Keratinocyte (primary cell): ENCODE measurements at places on chromosomes 7 and 10.

GRCh38 chr7:94420328-94420727 is 25.6 kb downstream of the COL1A2 start:
- DNase-seq, result no peak

DNA sequence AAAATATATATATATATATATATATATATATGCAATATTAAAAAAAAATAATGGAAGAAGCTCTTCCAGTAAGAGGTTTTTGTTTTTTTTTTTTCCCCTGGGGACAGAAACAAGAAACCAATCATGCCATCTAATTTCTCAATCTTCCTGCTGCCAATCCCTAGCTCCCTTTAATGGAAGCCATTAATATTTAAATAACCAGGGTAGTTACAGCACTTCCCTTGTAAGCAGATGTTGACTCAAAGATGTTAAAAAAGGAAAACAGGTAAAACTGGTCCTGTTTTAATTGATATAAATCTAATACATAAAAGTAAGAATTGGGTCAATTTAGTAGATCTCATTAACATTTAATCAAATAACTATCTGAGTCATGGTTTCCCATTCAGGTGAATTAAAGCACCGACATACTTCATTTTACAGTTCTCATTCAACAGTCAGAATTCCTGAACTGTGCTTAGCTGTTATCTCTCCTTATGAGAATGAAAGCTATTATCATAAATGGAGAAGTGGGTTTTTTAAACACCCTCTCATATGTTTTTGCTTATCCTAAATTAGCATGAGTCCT is 22.6 kb downstream of the CPVL start:
- DNase-seq, result no peak

- no peak for DNase-seq
Measured at GRCh38 chr10:63522277-63522687, 1.1 kb downstream of the REEP3 start.

- DNase-seq, result no peak
Measured at GRCh38 chr7:112997831-112998230, 88.8 kb downstream of the GPR85 start.

DNA sequence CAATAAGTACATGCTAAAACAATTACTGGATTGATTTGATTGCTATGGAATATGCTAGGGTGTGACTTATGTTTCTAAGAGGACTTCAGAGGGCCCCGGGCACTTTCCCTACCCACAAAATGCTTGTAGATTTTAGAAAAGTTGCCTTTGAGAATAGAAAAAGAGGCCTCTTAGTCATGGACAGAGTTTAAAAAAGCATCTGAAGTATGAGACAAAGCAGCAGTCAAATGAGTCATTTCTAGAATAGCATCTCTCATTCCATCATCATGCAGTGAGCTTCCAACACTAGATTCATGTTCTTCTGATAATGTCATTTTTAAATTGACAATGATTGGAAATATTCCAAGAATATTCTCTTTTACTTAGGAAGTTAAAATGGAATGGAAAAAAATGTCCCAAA is 675.1 kb upstream of the PCDH15 start:
- no peak for DNase-seq

DNA sequence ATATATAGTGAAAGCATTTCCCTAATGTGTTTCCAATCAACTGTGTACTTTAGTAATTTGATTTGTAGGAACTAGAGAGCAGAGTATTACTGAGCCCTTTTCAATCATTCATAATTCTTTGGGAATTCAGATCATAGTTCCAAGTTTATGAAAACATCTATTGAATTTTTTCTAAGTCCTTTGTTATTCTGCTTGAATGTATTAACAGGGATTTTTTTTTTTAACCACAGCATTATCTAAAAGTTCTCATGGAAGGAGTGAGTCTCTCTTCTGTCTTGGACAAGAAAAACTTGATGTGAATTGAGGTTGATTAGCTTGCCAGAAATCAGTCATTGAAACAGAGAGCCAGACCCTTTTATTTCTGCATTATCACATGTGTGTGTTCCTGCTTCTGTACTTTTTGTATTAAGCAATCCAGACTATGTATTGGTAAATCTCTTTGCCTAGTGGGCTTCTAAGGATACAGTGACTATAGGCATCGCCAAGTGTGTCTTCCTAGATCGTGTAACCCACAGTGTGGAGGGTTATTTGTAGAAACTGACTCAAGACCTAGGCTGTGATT is 59.9 kb downstream of the BMPER start:
- no peak for DNase-seq

DNA sequence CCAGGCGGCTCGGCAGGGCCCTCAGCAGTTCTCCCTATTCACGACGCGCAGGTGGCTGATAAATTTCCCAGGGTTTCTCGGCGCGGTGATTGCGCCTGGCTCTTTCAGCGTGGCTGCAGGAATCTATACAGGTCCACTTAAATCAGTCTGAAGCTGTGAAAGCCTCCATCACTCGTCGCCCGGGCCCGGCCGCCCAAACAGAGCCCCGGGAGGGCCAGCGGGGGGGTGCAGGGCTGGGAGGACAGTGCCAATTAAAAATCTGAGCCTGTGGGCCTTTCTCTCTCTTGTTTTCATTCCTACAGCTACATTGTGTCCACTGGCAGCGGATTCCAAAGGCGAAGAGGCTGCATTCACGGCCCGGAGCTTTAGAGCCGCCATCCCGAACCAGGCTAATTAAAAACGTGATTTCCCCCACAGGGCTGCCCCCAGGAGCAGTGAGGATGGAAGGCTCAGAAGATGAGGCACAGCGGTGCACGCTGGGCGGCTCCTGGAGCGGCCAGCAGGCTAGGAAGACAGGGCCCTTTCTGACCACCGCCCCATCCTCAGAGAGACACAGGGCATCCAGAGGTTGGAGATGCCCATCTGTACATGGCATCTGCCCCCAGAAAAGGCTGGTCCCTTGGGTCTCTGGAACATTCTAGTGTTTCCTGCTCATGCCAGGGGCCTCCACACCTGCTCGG is 100.7 kb downstream of the FAM53B start:
- DNase-seq, result no peak

DNA sequence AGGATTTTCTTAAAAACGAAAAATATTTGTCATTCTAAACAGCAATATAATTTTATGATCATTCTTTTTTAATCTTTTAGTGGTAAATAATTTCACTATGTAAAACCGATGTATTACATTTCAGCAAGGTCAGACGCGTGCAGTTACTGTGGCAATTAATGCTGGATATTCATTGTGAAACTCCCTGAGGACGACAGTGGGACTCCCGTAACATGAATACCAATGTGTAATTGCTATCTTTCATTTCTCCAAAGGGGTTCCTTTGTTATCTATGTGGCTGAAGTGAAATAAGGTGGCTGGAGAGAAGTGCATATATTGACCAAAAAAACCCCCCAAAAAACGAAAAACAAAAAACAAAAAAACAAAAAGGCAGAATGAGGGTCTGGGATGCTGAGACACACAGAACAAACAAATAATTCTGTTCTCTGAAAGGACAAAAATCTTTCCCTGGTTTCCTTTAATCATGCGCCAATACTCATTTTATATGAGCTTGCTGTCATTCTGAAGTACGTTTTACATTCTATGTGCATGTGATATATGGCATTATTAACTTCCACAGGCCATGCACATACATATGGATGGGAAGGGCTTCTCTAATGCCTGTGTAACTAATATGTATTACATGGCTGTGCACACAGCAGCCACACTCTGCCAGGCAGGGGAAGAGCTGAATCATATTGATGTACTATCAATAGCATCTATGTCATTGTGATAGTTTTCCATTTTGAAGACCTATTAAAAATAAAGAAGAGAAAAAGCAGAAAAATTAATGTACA is 161.4 kb downstream of the RAPGEF5 start:
- DNase-seq, result no peak

DNA sequence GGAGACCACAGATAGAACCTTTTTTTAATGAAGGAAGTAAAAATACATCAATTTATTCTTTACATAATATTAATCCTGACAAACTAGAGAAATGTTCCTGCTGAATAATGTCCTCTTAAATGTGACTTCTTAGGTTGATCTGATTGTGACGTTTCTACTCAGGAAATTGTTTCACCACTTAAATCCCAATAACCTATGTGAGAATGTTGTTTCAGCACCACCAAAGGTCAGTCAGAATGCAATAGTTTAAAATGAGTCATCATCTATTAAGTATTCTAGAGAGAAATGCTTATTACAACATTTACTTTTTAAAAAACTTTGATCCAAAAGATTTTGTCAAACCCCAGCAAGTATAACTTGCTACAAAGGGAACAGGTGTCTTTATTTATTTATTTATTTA is 155.4 kb upstream of the CACNA2D1 start:
- no peak for DNase-seq

GRCh38 chr10:60389413-60390025 is at the start of gene ANK3:
ANK3 (minus strand) TSS chr10:60389875; CDS start chr10:60389538, 337 bp downstream.
- no peak for DNase-seq

GRCh38 chr7:42235741-42236161 is 1.3 kb downstream of the GLI3 start:
- no peak for DNase-seq

- DNase-seq, result no peak
Measured at GRCh38 chr7:7595451-7595850, 28.8 kb downstream of the MIOS start.

DNA sequence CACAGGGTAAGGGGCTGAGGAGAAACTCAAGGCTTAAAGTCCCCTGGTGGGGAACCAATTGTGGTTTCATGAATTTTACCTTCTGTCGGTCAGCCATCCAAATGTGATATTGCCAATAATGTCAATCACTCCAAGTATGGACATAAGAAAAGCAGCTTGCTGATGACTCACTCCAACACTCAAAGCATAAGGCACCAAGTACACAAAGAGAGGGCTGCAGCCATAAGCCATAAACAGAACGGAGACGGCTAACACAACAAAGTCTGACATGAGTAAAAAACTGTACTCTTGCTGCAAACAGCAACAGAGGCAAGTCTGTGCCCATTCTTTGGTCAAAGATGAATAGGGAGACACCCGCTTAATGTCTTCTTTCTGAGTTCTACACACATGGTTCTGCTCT is 24.2 kb downstream of the IFIT5 start:
- no peak for DNase-seq

DNA sequence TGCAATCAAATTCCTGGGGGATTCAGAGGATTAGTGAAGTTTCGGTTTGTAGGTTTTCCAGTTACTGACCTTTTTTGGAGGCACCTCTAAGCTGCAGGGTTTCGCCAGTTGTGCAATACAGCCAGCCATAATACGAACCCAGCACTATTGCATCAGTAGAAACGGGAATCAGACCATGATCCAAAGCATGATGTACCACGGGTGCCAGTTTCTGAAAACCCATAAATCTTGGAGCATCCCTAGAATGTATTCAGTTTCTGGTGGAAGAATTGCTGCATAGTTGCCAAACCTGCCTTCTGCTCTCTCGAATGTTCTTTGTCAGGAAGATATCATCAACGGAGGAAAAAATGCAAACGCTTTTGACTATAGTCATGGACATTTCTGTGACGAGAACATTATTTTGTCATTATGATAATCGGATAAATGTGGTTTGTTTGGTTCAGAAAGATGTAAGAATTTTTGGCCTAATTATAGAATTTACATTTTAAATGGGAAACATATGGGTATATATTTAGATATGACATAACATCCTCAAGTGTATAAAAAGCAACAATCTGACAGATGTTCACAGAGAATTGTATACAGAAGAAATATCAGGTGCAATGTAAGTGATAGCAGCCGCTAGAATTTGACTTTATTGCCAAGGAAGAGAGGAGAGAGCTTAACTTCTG is 186.2 kb upstream of the PRKCQ start:
- DNase-seq, result no peak

DNA sequence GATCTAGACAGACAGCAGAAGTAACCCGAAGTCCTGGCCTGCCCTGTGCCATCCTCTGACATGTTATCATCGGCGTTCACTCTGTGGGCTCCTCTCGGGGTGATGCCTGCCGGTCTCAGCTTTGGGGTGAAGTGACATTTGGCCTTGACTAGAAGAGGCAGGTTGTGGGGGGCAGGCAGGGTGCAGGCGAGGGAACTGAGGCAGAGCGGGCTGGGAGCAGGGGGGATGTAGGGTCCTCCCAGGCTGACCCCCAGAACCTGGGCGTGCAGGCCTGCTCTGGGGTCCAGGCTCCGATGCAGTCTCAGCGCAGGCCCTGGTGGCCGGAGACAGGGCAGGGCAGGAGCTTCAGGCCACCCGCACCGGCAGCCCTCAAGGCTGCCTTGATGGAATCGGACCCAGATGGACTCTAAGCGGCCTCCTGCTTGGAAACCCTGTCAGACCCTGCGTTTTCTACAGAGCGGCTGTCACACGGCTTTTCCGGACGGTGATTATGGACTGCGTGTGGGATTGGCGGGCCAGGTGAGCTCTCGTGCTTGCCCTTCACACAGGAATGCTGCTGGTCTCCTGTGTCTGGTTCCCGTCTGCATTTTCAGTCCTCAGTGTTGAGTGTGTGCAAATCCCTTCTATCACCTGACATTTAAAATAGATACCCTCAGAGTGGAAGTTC is 842 bp upstream of the JAKMIP3 start:
- no peak for DNase-seq
